Subcutaneous adipose tissue (tissue), 4 donors: ENCODE measurements at places on chromosomes 1 and 21. TPM values are rescaled to one million over a fixed set of nuclear protein-coding genes. Genes with fewer than 3 reads are reported as not detected.

The GJA8 gene
- not detected for total RNA-seq

The FAM72C gene
- total RNA-seq = not detected

The SLAMF9 gene
- 3.6 TPM for total RNA-seq

The C8B gene
- not detected for total RNA-seq

The TFF1 gene
- not detected for total RNA-seq

The TRIM17 gene
- total RNA-seq = not detected

The RGS16 gene
- 0.75 TPM for total RNA-seq

The ELOA gene
- total RNA-seq = 55.8 TPM

The DNALI1 gene
- total RNA-seq = 1.7 TPM

The PADI3 gene
- total RNA-seq = not detected

The PRKACB gene
- total RNA-seq = 51.0 TPM

The SPATA45 gene
- not detected for total RNA-seq

The TESK2 gene
- 10.7 TPM for total RNA-seq

The CFHR4 gene
- not detected for total RNA-seq

The HORMAD1 gene
- not detected for total RNA-seq

The OR10J1 gene
- total RNA-seq = not detected

The ANKRD65 gene
- 4.1 TPM for total RNA-seq

The HJV gene
- not detected for total RNA-seq

The S100A7A gene
- total RNA-seq = not detected

The FAM72B gene
- 0.65 TPM for total RNA-seq

The SHCBP1L gene
- 0.22 TPM for total RNA-seq

The TMEM52 gene
- total RNA-seq = not detected

The CLDN19 gene
- not detected for total RNA-seq

The OR6N2 gene
- total RNA-seq = not detected

The CD5L gene
- not detected for total RNA-seq

The EPHB2 gene
- 1.6 TPM for total RNA-seq

The ANGPTL1 gene
- 242 TPM for total RNA-seq

The GBP6 gene
- not detected for total RNA-seq

The RRAGC gene
- 90.8 TPM for total RNA-seq

The CYP4A22 gene
- 0.82 TPM for total RNA-seq

The FBXO28 gene
- total RNA-seq = 26.6 TPM

The TMEM53 gene
- total RNA-seq = 7.0 TPM

The RAB25 gene
- not detected for total RNA-seq

The KCNJ6 gene
- total RNA-seq = not detected

The KCNK2 gene
- 1.4 TPM for total RNA-seq

The LIPI gene
- not detected for total RNA-seq

The DNAI4 gene
- total RNA-seq = 2.6 TPM

The ESPN gene
- not detected for total RNA-seq

The APOBEC4 gene
- total RNA-seq = not detected

The GUK1 gene
- total RNA-seq = 274 TPM

The ETV3 gene
- 20.7 TPM for total RNA-seq

The SYPL2 gene
- 1.3 TPM for total RNA-seq

The CELF3 gene
- not detected for total RNA-seq
